ENCODE measurements at places on chromosomes 5 and 9.

- no peak for DNase-seq
Observed at GRCh38 chr5:172973931-172974330, 9.6 kb upstream of the ATP6V0E1 start.

GRCh38 chr5:158854260-158854783 is 245.4 kb downstream of the EBF1 start:
- no peak for DNase-seq

- DNase-seq = no peak
Observed at GRCh38 chr9:98329904-98330303, 74.5 kb upstream of the TBC1D2 start.

GRCh38 chr9:130090915-130091314 is 37.2 kb downstream of the GPR107 start:
- no peak for DNase-seq

DNA sequence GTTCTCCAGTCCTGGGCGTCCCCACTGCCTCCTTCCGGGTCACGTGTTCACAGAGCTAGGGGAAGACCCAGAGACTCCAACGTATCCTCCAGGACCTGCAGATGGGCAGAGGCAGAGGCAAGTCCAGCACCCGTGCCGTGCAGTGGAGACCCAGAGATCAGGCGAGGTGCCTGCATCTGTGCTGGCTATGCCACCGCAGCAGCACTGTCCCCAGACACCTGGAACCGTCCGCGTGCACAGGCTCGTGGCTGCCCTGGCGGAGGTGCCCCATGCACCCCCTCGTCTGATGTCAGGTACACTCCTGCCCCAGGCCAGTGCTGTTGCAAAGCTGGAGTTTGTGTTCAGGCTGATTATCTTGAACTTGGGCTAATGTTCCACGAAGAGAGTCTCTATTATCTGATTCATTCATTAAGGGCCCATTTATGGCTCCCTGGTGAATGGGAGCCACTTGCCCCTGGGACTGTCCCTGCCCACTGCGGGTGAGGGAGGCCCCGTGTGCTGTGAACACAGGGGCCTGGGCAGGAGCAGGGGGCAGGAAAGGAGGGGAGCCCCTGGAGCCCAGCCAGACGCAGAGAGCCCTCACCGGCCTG is 13.7 kb downstream of the IRX4 start:
- no peak for DNase-seq

GRCh38 chr5:122091936-122092600 is 14.0 kb upstream of the LOX start:
- DNase-seq = no peak

DNA sequence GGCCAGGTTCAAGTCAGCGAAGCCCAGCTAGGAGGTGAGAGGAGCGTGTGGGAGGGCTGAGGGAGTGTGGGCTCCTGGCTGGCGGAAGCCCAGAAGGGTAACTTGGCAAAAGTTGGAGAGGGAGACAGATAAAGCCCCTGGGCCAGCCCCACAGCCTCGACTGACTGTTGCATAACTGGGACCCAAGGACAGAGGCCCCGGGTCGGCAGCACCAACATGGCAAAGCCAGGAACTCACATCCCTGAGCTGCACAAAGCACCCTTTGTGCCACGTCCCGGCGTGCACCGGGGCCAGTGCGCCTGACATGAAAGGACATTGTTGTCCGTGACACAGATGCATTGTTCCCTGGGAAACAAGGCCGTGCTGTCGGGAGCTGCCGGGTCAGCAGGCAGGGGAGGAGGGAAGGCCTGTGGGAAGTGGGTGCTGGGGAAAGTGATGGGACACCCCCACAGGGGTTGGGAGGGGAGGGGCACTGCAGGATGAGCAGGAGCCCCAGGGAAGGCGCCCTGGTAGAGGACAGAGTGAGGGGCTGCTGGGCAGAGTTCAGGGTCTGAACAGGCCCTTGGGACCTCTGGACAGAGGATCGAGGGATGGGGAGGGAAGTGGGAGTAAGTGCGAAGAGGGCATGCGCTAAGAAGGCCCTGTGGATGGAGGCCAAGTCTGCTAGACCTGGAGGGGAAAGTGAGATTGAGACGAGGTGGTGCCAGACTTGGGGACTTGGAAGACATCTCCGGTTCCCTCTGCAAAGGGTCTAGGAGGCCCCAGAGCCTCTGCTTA is 13.0 kb upstream of the DPM2 start:
- DNase-seq = peak; percentile 72

GRCh38 chr9:126957687-126958053 is 43.1 kb downstream of the RALGPS1 start:
- DNase-seq = no peak

- DNase-seq = no peak
Observed at GRCh38 chr5:685262-686171, 7.6 kb downstream of the TPPP start.

- no peak for DNase-seq
Observed at GRCh38 chr9:72960446-72960845, 7.6 kb upstream of the ALDH1A1 start.

- no peak for DNase-seq
Observed at GRCh38 chr9:98021306-98022040, 35.1 kb upstream of the NANS start.

DNA sequence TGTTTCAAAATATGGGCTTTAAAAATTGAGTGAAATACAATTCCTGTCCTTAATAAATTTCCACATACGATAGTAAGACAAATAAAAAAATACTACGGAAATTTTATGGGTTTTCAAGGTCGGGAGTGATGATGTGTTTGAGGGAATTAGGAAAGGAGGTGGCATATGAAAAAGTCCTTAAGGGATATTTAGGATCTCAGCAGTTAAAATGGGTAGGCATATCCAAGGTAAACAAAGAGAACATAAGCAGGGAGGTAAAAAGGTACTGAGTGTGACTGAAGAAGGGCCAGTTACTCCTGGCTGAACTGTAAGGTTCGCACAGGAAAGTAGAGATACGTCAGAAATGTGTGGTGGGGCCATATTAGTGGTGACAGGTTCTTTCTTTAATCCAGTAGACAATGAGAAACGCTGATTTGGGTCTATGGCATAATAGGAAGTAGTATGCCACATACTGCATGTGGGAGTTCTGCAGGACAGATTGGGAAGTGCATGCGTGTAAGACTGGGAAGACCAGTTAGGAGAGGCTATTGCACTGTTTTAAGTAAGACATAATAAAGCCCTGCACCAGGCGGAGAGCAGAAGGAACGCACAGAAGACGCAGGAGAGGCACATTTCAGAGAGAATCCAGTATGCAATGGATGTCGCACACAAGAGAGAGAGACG is 937 bp upstream of the HMGCR start:
- peak; percentile 44 for DNase-seq

DNA sequence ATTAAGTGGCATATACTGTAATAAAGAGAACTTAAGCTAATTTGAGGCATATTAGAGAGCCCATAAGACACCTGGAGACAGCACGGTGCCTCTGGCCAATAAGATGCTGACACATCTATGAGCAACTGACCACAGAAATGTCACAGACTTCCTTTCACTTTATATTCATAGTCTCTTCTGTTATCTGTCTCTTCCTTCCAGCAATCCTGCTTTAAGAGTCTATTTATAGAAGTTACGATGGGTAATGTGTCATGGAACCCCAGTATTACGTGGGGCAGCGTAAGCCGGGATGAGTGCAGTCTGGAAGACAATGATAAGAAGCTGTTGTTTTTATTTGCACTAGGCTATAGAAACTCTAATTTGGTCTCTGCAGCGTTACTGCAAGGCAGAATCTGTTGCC is 136.8 kb downstream of the CFAP90 start:
- DNase-seq = no peak

- DNase-seq = peak; percentile 65
Observed at GRCh38 chr5:42912184-42912798, 100.6 kb upstream of the SELENOP start.

- no peak for DNase-seq
Observed at GRCh38 chr5:41193456-41194205, 19.7 kb downstream of the C6 start.

DNA sequence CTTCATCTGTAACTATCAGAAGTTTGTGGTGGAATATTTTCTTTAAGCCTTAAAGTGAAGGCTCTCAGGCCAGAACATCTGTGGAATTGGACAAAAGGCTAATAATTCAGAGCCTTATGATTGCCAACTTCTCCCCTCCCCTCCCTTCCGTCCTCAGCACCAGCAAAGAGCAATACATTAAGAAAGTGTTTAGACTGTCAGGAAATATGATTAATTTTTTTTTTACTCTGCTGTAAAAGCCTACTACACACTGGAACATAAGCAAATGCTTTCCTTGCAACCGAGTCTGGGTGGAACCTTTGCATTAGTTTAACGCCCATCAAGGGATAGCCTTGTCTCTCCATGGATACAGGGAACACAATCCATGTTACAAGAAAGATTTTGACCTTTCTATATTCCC is 110.3 kb upstream of the TARS1 start:
- no peak for DNase-seq

- no peak for DNase-seq
Observed at GRCh38 chr5:151104795-151105194, 24.0 kb upstream of the TNIP1 start.

GRCh38 chr5:65969539-65970393 is 43.4 kb downstream of the ERBIN start:
- DNase-seq = no peak

DNA sequence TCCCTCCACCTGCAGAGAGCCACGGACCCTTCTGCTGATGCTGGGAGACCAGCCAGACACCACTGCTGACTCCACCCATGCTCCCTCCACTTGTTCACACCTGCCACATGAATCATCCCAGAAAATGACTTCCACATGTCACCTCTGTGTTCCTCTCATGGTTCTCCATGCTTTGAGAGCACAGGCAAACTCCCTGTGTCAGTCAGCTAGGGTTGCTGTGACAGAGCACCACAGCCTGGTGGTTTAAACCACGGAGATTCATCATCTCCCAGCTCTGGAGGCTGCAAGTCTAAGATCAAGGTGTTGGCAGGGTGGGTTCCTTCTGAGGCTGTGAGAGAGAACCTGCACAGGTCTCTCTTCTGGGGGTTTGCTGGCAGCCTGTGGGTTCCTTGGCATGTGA is 381.4 kb downstream of the GADD45G start:
- no peak for DNase-seq

GRCh38 chr5:54098267-54098666 is 212.1 kb downstream of the ARL15 start:
- DNase-seq = no peak

DNA sequence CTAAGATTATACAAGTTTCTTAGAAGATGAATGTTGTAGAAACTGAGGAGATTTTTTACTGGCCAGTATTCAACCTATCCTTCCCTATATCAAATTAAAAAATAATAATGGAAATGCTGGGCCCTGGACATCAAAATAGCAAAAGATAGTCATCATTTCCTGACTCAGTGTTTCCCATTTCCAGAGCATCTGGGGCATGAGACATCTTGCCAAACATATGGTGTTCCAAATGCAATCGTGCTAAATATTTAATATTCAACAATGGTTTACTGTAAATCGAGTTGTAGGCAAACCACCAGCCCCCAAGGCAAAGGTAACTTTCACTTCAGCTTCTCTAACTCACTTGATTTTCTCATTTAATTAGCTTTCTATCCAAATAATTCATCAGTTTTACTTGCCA is 152.9 kb downstream of the FRMD3 start:
- DNase-seq = no peak

GRCh38 chr5:175638305-175638704 is 19.6 kb upstream of the HRH2 start:
- DNase-seq = no peak

- DNase-seq = no peak
Observed at GRCh38 chr9:8346296-8346695, 546.7 kb upstream of the DMAC1 start.

DNA sequence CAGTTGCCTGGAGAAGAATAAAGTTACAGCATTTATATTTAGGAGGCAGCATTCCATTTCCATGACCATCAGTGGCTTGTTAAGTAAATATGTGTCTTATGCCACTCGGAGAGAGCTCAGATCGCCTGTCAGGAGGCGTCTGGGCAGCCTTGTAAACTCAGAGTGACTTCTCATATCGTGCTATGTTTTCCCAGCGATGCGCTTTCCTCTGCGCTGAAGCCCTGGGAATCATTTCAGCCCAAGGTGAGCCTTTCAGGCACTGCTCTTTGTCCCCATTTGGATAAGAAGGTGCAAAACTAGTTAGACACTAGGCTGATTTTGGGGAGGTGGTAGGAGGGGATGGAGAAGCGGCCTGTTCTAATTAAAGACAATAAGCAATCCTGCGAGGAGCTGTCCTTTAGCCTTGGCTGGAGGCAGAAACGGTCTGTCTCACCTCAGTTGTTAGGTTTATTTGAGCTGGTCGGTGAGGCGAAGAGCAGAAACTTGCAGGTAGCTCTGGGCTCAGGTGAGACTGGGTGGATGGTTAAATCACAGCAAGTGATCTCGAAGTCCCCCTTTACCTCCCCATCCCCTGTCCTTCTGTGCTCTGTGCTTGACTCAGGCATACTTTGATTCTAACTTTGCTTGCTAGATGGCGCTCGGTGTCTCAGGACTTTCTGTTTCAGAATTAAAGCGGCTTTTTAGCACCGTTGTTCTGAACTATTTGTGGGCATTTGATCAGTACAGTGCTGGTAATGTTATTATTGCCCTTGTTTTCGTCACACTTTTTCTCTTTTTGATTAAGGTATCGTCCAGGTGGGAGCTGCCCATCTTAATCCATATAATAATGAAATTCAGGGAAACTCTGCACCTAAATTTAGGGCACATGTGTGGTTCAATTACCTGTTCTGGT is 24.6 kb downstream of the NR2F1 start:
- DNase-seq = peak; percentile 85

GRCh38 chr5:133914434-133914833 is 54.0 kb downstream of the C5orf15 start:
- DNase-seq = no peak

- no peak for DNase-seq
Observed at GRCh38 chr5:159061179-159061796, 38.4 kb downstream of the EBF1 start.

DNA sequence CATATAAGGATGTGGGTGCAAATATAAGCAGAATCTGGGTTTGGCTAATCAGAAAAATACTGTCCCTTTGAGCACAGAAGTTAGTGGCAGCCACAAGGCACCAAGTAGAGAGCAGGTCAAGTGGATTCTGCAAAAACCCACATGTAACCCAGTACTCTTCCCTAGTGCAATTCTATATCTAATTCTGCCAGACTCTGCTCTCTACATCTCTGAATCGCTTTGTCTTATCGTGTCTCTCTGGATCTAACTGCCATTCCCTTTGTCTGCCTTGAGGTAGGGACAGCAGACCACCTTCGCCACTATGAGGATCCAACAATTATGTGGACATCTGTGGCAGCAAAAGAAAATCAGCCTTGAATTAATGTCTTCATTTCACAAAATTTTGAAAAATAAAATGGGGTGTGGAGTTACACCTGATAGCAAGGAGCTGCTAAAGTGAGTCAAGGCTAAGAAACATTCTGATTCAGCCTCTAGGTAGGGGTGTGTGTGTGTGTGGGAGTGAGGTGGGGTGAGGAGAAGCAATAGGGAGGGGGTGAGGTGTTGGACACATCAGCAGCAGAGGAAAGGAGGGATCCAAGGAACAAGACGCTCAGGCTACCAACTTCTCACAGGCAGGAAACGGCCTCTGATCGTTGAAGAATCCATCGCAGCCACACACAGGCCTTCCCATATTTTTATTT is 33.7 kb upstream of the ZNF366 start:
- DNase-seq = no peak

GRCh38 chr5:147387109-147387508 is 122.8 kb downstream of the DPYSL3 start:
- DNase-seq = no peak
